ENCODE measurements at places on chromosomes 4 and X. TPM values are rescaled to one million over a fixed set of nuclear protein-coding genes. Genes with fewer than 3 reads are reported as not detected.

- H3K4me1 ChIP-seq: no peaks in the 10 kb centered on the region
- no peaks in the 10 kb centered on the region for H3K36me3 ChIP-seq
- no peak for DNase-seq
- H3K27ac ChIP-seq: no peak overlapping the region
These were observed 75.4 kb downstream of the MBNL3 start for GRCh38 chrX:132413459-132413858.

DNA sequence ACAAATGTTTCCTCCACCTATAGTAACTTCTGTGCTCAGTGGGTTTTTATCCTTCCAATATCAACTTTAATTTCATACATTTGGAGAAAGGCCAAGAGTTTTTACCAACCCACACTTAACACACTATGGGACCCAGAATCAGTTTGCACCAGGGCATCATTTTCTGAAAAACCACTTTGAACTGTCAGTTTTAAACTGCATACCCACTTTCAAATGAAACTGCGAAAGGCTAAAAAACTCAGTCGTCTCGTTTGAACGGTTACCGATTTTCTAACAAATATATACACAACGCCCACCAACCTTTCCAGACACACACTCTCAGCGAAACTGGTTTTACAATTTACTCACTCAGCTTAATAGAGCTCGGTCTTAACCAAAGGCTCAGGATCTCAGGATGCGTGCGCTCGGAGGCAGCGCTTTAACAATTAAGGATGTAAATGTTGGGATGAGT, 376 bp downstream of the ABCG2 start:
- no peak overlapping the region for H3K27ac ChIP-seq
- H3K4me3 ChIP-seq: peak overlapping the region; percentile 59
- H3K4me1 ChIP-seq: peaks cover 15% of the 10 kb centered on the region

DNA sequence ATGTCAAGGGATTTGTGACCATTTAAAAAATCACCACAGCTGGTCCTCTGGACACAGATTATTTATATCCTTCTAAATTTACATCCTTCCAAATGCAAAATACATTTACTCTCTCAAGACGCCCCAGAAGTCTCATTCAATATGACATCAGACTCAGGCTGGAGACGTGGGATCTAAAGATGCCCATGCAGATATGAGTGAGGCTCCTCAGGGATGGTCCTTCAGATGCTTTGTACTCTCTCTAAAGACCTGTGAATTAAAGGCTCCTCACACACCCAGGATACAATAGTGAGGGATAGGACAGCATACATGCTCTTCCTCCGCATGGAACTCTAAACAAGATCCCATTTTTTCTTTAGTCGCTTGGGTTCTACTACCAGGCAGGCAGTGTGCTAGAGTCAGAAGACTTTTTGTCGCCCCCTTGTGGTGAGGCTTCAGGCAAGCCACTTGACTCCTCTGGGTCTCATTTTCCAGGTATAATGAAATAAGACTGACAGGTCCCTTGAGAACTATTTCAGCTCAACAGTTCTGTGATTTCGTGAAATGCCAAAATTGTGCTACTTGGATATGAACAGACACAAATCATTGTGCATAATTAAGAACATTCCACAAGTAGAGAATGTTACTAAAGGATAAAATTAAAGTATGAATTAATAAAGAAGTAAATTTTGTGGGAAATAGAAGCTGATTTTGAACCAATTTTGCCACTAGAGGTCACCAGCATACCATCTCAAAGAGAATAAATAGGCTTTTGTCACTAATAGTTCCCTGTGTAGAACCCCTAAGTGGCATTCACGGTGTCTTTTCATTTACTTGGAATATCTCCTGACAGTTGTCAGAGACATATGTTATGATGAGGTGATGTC, 13.7 kb upstream of the SCOC start:
- no peak overlapping the region for H3K4me3 ChIP-seq
- no peak for DNase-seq
- H3K27me3 ChIP-seq: no peaks in the 10 kb centered on the region
- no peaks in the 10 kb centered on the region for H3K4me1 ChIP-seq
- H3K27ac ChIP-seq: no peak overlapping the region
- H3K36me3 ChIP-seq: no peaks in the 10 kb centered on the region

GRCh38 chrX:69022430-69022829, 142.8 kb downstream of the PJA1 start:
- no peak overlapping the region for H3K4me3 ChIP-seq
- no peaks in the 10 kb centered on the region for H3K36me3 ChIP-seq
- no peak overlapping the region for H3K27ac ChIP-seq
- H3K4me1 ChIP-seq: peaks cover 23% of the 10 kb centered on the region

DNA sequence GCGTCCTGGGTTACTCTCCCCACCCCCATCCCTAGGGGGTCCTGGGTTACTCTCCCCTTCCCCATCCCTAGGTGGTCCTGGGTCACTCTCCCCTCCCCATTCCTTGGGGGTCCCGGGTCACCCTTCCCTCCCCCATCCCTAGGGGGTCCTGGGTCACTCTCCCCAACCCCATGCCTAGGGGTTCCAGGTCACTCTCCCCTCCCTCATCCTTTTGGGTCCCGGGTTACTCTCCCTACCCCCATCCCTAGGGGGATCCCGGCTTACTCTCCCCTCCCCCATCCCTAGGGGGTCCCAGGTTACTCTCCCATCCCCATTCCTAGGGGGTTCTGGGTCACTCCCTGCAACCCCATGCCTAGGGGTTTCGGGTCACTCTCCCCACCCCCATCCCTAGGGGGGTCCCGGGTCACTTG, 1.5 kb downstream of the ASMTL start:
- no peaks in the 10 kb centered on the region for H3K27me3 ChIP-seq
- peaks cover 25% of the 10 kb centered on the region for H3K4me1 ChIP-seq
- DNase-seq: peak; percentile 37

PAGE4 gene
- 1.4 TPM for total RNA-seq
